ENCODE measurements at places on chromosomes 16 and 17.

GRCh38 chr16:89174055-89174827, 2.7 kb downstream of the CDH15 start:
- no peak for DNase-seq
- no peak overlapping the region for H3K27ac ChIP-seq
- no peaks in the 10 kb centered on the region for H3K27me3 ChIP-seq
- H3K4me1 ChIP-seq: peaks cover 2% of the 10 kb centered on the region
- no peak overlapping the region for H3K4me3 ChIP-seq

GRCh38 chr16:23217646-23218045, 35.1 kb downstream of the SCNN1G start:
- H3K27ac ChIP-seq: no peak overlapping the region
- H3K4me3 ChIP-seq: no peak overlapping the region
- H3K4me1 ChIP-seq: no peaks in the 10 kb centered on the region
- H3K36me3 ChIP-seq: no peaks in the 10 kb centered on the region

DNA sequence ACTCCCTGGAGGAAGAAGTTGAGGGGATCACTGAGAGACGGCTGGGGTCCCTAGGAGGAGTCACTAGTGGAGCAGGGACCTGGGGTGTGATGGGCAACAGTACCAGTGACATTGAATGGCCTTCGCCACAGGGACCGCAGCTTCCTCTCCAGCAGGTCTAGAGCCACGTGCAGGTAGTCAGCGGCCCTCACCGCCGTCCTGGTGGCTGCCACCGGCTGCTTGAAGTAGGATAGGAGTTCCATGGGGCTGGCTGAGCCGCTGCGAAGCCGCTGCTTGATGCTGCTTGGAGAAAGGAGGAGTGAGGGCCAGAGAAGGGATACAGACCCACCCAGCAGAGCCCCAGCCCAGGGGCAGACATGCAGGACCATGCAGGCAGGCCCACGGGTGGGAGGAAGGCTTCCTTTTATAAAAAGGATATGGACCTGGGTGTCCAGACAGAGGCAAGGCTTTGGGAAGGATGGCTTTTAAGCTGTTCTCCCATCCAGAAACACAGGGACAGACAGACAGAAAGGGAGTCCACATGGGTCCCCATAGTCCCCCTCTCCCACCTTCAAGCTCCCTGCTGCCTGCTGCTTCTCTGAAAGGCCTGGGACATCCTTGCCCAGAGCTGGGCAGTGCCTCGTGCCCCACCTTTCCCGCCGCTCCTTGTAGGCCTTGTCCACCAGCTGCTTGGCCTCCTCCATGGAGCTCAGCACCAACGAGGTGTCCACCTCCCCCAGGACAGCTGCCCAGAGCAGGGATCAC, 827 bp downstream of the MPO start:
- no peak overlapping the region for H3K27ac ChIP-seq
- H3K36me3 ChIP-seq: no peaks in the 10 kb centered on the region
- DNase-seq: no peak

DNA sequence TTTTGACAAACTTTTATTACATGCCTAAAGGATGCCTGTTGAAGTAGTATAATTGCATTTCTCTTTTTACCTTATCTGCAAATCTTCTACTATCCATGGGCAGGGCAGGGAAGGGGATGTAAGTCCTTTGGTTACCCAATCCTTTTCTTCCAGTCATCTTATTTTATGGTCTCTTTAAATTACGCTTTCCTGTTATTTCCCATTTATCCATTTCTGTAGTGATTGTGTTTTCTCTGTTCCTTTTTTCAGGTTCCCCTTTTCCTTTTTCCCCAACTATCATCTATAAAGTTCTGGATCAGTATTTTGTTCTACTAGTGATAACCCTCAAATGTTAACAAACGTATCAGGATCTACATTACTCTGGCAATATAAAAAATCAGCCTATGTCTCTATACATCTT, 3.3 kb upstream of the ABCA9 start:
- no peak overlapping the region for H3K27ac ChIP-seq
- DNase-seq: no peak
- H3K27me3 ChIP-seq: no peaks in the 10 kb centered on the region
- no peaks in the 10 kb centered on the region for H3K4me1 ChIP-seq

- no peak overlapping the region for H3K4me3 ChIP-seq
- peak overlapping the region; percentile 39 for H3K27ac ChIP-seq
- peak; percentile 85 for DNase-seq
- no peaks in the 10 kb centered on the region for H3K36me3 ChIP-seq
Observed at GRCh38 chr16:626787-627453, 3.9 kb upstream of the WFIKKN1 start.

- no peaks in the 10 kb centered on the region for H3K27me3 ChIP-seq
- H3K4me3 ChIP-seq: no peak overlapping the region
- DNase-seq: no peak
- no peak overlapping the region for H3K27ac ChIP-seq
- no peaks in the 10 kb centered on the region for H3K36me3 ChIP-seq
- H3K4me1 ChIP-seq: 0 out of 2 replicates have a peak, but pooled peaks cover 7% of the 10 kb centered on the region
Observed at GRCh38 chr16:13992322-13992721, 72.4 kb downstream of the ERCC4 start.

DNA sequence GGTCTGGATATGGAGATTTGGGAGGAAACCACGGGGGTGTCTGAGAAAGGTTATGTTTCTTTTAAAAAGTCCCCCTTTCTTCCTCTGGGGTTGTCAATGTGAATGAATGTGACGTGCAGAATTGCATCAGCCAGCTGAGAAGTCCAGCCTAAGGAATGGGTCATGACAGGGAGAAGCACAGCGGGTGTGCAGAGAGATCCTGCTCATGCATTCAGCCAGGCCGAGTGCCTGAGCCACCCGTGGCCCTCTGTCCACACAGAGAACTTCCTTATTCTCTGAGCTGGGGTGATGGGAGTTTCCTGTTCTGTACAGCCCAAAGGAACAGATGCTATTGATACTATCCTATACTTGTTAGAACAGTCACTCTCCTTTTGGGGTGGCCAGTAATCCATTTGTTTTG, 117.9 kb downstream of the CPPED1 start:
- no peaks in the 10 kb centered on the region for H3K27me3 ChIP-seq
- no peak overlapping the region for H3K27ac ChIP-seq
- H3K4me1 ChIP-seq: no peaks in the 10 kb centered on the region
- DNase-seq: no peak
- no peaks in the 10 kb centered on the region for H3K36me3 ChIP-seq

DNA sequence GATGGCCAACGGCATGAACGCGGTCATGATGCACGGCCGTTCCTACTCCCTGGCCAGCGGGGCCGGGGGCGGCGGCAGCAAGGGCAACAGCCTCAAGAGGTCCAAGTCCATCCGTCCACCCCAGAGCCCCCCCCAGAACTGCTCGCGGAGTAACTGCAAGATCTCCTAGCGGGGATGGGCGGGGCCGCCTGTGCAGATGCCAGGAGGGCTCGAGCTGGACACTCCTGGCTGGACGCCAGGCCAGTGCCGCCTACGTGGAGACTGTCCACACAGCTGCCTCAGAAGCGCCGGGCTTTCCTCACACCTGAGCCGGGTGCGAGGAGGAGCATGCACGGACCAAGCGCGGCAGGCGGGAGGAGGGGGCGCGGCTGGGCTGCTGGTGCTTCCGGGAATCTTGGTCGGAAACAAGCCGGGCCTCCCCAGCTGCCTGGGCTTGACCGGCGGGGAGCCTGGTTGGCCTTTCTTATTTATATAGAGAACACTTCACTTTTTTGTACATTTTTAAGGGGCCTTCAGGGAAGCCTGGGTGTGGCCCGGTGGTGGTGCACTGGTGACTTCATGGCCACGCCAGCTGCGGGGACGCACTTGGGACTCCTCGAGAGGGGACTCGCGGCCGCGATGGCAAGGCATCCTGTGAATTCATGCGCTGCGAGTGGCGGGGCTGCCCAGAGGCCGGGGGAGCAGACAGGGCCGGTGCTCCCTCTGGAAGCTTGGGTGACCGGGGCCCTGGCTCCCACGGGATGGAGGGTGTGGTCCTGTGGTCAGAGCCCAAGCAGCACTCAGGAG, 3.1 kb upstream of the WFIKKN1 start:
- peaks cover 65% of the 10 kb centered on the region for H3K4me1 ChIP-seq
- H3K27ac ChIP-seq: peak overlapping the region; percentile 39
- no peaks in the 10 kb centered on the region for H3K27me3 ChIP-seq
- no peak for DNase-seq
- H3K4me3 ChIP-seq: no peak overlapping the region
- no peaks in the 10 kb centered on the region for H3K36me3 ChIP-seq

- 0 out of 2 replicates have a peak, but pooled peaks cover 3% of the 10 kb centered on the region for H3K27me3 ChIP-seq
- peaks cover 10% of the 10 kb centered on the region for H3K4me1 ChIP-seq
- H3K4me3 ChIP-seq: no peak overlapping the region
- H3K36me3 ChIP-seq: no peaks in the 10 kb centered on the region
Observed at GRCh38 chr17:77738751-77739531, 219.6 kb upstream of the TNRC6C start.

- H3K36me3 ChIP-seq: no peaks in the 10 kb centered on the region
- peaks cover 9% of the 10 kb centered on the region for H3K4me1 ChIP-seq
- no peak for DNase-seq
Observed at GRCh38 chr17:55576996-55577586, 65.8 kb upstream of the SMIM36 start.

DNA sequence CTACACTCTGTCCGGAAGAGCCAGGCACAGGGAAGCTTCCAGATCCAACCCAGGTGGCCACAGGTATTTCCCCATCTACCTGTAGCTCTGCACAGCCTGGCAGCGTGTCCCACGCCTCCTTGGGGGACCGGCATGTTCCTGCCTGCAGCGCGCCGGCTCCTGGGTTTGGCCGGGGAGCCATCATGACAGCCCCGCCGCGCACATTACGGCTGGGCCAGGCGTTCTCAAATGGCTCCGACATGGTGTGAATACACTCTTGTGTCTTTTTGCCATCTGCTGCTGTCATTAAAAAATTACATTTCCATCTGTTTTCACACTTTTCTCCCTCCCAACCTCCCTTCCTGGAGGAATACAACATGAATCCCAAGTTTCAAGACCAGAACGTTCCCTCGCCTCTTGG, 8.0 kb upstream of the GINS2 start:
- no peaks in the 10 kb centered on the region for H3K36me3 ChIP-seq
- H3K27me3 ChIP-seq: no peaks in the 10 kb centered on the region

DNA sequence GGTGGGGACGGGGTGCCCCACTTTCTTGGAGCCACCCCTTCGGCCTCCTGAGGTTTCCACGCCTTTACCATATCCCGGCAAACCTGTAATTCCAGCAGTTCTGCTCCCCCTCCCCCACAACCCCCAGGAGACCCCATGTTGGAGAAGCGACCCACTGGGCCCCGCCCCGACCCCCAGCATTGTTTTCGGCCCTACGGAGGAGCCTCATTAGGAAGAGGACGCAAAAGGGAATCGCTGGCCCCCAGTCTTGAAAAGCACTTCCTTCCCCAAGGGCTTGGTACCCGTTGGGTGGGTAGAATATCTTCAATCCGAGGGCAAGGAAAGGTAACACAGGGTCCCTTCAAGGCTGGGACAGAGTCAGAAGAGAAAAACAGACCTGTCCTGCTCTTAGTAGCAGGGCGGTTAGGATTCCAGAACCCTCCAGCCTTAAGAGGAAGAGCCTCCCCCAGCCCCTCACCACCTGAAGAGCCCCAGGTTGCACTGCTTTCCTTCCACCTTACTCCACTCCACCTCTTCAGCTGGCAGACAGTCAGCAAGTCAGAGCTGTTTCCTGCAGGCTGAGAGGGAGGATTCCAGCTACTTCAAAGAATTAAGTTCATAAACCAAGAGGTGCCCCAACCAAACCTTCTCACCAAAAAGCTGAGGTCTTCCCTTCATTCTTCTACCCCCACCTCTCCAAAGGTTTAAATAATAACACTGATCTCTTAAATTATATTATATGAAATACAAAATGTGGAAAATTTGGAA, 803 bp upstream of the TLCD2 start:
- H3K36me3 ChIP-seq: peaks cover 4% of the 10 kb centered on the region
- no peaks in the 10 kb centered on the region for H3K27me3 ChIP-seq
- H3K4me3 ChIP-seq: peak overlapping the region; percentile 62
- DNase-seq: no peak
- peak overlapping the region; percentile 78 for H3K27ac ChIP-seq
- H3K4me1 ChIP-seq: peaks cover 36% of the 10 kb centered on the region

DNA sequence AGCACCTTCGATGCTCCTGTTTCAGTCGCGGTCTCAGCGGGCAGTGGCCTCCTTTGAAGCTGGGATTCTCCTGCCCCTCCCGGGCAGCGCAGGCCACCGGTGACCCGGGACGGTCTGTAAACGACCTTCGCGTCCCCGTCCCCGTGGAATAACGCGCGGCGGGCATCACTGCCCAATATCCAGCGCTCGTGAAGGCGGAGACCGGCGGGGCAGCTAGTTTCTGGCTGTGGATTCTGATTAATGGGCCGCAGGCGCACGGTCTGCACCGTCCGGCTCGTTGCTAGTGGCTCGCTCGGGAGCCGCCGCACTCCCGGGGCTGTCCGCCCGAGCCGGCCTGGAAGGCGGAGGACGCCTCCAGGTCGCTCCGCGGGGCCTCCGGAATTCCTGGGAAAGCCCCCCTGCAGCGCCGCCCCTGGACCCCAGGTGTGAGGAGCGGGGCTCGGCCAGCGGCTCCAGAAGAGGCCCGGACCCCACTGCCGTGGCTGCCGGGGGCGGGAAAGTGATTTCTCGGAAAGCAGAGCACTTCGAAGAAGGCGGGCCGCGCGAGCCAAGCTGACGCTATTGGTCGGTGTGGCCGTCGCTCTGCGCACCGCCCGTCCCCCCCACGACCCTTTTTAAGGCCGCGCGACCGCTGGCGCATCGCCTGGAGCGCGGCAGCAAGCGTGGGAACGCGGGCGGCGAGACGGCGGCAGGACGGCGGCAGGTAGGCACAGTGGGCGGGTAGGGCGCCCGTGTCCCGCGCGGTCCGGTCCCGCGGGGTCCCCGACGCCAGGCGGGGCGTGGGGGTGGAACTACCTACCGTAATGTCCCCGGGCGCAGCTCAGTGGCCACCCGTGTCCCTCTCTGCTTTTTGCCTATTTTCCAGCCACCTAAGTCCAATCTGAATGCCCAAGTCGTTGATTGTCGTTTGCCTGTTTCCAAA, at the start of gene IRF8:
Gene IRF8, plus strand, starts transcription at position 642 of the 922 bp plus-strand sequence. CDS start 3,854 bp downstream, outside the sequence.
- H3K4me1 ChIP-seq: no peaks in the 10 kb centered on the region
- DNase-seq: no peak
- peak within 1 kb of the TSS; percentile 30 for H3K4me3 ChIP-seq
- H3K27ac ChIP-seq: no peak within 1 kb of the TSS
- peaks cover 18% of the 10 kb centered on the region for H3K27me3 ChIP-seq

- H3K4me3 ChIP-seq: no peak overlapping the region
- no peak for DNase-seq
- no peak overlapping the region for H3K27ac ChIP-seq
- H3K27me3 ChIP-seq: no peaks in the 10 kb centered on the region
- no peaks in the 10 kb centered on the region for H3K36me3 ChIP-seq
- no peaks in the 10 kb centered on the region for H3K4me1 ChIP-seq
Observed at GRCh38 chr17:74149597-74150427, 53.7 kb upstream of the RPL38 start.

DNA sequence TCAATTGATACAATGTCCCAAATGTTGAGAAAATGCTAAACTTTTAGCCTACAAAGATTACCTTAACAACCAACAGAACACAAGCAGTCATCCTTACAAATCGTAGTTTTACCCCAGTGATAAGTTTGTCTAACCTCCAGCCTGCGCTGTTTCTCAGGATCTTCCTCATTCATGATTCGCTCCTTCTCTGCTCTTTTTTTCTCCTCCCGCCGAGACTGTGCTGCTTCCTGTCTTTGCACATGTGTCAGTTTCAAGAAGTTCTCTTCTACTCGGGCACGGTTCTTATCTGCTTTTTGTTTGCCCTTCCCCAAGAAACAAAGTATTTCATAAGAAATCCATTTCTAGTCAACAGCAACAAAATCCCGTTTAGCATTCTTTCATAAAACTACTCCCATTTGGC, 10.2 kb upstream of the STRADA start:
- no peaks in the 10 kb centered on the region for H3K27me3 ChIP-seq
- H3K36me3 ChIP-seq: peaks cover 38% of the 10 kb centered on the region
- H3K4me1 ChIP-seq: no peaks in the 10 kb centered on the region

Data from Panc1 (cell line).